Stimulated activated CD8-positive, alpha-beta memory T cell treated with anti-CD3 and anti-CD28 coated beads, Interleukin-2, amount 100 ng/mL, for 1 hour (primary cell): ENCODE measurements at places on chromosomes 16 and 17.

GRCh38 chr17:45681706-45682105 lies 102.4 kb upstream of the CRHR1 start:
- no peak for DNase-seq

GRCh38 chr17:17172001-17172939 lies 33.9 kb downstream of the PLD6 start:
- no peak for DNase-seq

- no peak for DNase-seq
Measured at GRCh38 chr16:88780142-88781062, 4.6 kb downstream of the PIEZO1 start.

GRCh38 chr17:74857191-74857590 lies 2.5 kb downstream of the GRIN2C start:
- DNase-seq = no peak

- no peak for DNase-seq
Measured at GRCh38 chr17:43528319-43528987, 17.7 kb downstream of the ETV4 start.
